ENCODE measurements at places on chromosomes 16 and 17. TPM values are rescaled to one million over a fixed set of nuclear protein-coding genes. Genes with fewer than 3 reads are reported as not detected.

DNA sequence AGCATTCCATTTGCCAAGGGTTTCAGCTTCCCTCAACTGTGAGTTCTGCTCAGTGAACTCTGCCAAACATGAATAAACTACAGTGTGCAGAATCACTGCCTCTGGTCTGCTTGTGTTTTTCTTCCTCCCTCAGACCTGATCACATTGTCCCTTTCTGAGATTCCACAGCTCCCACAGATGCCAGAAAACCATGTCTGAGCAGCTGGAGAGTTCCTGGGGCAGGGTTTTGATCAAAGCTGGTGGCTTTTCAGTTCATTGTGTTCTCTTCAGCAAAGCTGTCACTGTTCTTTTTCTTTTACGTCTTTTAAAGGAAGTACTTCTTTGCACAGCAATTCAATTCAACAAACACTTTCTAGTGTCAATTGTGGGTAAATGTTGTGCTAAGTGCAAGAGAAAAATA is 555.8 kb downstream of the RBFOX1 start:
- DNase-seq, result peak; percentile 34

DNA sequence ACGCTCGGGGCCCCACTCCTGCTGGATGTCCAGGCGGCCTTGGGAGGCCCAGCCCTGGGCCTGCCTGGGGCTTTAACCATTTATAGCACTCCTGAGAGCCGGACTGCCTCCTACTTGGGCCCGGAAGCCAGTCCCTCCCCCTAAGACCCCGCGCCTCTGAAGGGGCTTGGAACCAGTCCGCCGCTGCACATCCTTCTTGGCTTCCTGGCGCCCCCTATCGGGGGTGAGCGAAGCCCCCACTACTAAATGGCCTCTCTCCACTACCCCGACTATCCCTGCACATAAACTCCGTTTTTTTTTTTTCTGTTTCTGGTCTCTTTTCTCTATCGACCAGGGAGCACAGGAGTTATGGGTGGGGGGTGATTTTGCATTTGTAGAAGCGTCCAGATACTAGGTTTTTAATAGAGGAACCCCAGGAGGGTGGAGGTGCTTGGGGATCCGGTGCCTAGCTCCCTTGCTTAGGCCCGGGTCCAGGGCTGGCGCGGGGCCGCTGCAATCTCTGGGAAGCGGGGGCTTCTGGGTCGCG is 633 bp upstream of the NOL3 start:
- no peak for DNase-seq

DNA sequence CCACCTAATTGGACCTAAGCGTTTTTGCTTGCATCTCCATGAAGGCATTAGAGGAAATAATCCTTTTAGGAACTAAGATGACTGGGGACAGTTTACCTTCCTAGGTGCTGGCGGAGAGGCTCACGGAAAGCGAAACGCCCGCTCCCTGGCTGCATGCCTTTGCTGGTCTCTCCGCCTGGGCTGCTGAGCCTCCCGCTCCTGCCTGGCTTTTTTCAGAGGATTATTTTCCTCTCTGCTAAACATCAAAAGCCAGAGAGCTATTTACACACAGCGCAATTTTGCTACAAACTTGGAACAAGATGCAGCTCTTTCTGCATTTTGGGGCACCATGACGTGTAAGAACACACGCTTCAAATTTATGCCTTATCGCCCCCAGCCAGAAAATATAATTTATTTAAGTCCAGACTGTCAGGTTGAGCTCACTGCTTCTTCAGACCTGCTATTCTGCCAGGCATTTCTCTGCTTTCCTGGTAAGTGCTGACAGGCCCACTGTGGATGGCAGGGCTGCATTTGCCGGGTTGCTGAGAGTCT is 124.4 kb downstream of the SPACA3 start:
- DNase-seq, result no peak

- no peak for DNase-seq
These were observed 155.3 kb downstream of the PITPNC1 start for GRCh38 chr17:67532326-67532871.

DNA sequence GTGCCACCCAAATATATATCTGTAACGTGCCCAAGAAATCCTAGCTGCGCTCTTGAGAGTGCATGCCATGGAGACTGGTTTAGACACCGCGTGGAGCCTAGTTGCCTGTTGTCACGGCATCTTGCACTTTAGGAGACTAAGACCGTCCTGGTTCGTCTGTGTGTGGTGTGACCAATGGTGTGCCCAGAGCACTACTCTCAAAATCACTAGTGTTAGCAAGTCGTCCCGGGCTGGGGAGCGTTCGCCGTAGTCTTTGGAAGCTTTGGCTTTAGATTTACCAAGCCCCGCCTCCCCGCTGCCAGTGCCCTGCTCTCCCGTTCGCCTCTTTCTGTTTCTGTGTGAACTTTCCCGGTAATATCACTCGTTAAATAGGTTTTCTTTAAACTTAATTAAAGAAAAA is 27.0 kb downstream of the CLUH start:
- DNase-seq, result no peak

- DNase-seq, result no peak
These were observed 9.9 kb downstream of the CYGB start for GRCh38 chr17:76527430-76528111.

GRCh38 chr17:78629436-78629995 is 52.3 kb upstream of the DNAH17 start:
- DNase-seq, result no peak

DNA sequence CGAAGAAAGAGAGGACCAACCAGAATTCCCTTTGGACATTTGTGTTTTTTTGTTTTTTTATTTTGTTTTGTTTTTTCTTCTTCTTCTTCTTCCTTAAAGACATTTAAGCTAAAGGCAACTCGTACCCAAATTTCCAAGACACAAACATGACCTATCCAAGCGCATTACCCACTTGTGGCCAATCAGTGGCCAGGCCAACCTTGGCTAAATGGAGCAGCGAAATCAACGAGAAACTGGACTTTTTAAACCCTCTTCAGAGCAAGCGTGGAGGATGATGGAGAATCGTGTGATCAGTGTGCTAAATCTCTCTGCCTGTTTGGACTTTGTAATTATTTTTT is 3.6 kb downstream of the SOX9 start:
- DNase-seq, result no peak

DNA sequence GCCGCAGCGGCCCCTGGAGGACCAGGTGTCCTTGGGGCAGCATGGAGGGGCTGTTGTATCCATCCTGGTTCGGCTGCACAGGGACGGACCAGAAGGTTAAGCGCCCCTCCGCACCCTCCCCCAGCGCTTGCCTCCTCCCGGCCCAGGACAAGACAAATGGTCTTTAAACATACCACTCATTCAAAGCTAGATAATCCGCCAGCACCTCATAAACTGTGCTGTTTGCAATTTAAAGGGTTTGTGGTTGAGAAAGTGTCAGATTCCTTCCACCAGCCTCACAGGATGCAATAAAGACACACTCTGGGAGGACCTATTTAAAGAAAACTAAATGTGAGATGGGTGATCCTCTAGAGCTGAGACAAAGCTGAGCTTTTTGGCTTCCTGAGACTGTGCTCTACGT is 426.2 kb upstream of the EEF2KMT start:
- DNase-seq, result no peak

GRCh38 chr17:57354673-57355072 is 98.3 kb downstream of the MSI2 start:
- no peak for DNase-seq

DNA sequence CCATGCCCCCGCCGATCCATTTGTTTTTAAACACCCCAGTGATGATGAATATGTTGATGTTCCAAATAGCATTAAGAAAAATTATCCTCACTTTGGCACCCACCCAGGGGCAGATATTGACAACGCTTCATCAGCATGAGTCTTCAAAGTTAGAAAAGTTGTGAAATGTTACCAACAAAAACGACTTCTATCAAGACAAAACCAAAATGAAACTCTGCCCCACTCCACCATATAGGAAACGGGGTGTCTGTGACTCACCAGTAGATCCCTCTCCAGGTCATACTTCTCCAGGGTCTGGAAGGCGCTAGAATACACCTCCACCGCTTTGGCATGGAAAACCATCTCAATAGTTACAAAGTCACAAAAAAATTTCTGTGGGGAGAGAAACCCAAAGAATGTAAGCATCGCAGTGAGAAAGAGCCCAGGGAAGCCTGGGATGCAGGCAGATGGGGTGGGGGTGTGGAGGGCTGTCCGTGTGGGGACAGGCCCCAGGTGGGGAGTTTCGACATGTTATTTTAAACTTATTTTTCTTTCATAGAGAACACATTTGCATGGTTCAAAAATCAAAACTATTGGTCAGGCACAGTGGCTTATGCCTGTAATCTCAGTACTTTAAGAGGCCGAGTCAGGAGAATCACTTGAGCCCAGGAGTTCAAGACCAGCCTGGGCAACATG is 10.2 kb downstream of the CIBAR2 start:
- DNase-seq, result no peak

DNA sequence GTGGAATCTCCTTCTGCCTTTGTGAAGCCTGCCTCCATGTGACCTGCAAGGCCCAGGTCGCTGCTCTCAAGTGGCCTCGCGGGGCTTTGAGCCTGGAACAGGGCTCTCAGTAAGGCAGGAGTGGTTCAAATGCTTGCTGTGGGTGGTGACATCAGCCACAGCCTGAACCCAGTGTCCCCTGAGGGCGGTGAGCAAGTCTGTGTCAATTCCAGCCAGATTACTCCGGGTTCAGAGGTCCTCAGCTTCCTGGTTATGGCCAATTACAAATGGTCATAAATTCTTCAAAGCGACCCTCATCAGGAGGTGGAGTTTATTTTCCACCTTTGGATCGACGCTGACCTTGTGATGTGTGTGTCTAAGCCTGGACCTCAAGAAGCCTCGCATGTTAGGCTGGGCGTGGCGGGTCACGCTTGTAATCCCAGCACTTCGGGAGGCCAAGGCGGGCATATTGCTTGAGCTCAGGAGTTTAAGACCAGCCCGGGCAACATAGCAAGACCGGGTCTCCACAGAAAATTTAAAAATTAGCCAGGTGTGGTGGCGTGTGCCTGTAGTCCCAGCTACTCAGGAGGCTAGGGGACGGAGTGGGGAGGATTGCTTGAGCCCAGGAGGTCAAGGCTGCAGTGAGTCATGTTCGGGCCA is 17.3 kb downstream of the LGALS3BP start:
- DNase-seq, result no peak

- DNase-seq, result no peak
These were observed 19.1 kb downstream of the NPTX1 start for GRCh38 chr17:80457236-80457856.

KIF2B gene
- not detected for total RNA-seq

ENPP7 gene
- not detected for total RNA-seq

TOX3 gene
- not detected for total RNA-seq

TNP2 gene
- not detected for total RNA-seq

KLHDC4 gene
- 24.2 TPM for total RNA-seq

Data from esophagus muscularis mucosa (tissue), 4 donors.